Activated gamma-delta T cell treated with anti-CD3 and anti-CD28 coated beads, Interleukin-2, amount 50 U/mL, for 16 hours (primary cell): ENCODE measurements at places on chromosomes 2 and 18.

- no peak for DNase-seq
These were observed 20.8 kb downstream of the LHCGR start for GRCh38 chr2:48734576-48735303.

DNA sequence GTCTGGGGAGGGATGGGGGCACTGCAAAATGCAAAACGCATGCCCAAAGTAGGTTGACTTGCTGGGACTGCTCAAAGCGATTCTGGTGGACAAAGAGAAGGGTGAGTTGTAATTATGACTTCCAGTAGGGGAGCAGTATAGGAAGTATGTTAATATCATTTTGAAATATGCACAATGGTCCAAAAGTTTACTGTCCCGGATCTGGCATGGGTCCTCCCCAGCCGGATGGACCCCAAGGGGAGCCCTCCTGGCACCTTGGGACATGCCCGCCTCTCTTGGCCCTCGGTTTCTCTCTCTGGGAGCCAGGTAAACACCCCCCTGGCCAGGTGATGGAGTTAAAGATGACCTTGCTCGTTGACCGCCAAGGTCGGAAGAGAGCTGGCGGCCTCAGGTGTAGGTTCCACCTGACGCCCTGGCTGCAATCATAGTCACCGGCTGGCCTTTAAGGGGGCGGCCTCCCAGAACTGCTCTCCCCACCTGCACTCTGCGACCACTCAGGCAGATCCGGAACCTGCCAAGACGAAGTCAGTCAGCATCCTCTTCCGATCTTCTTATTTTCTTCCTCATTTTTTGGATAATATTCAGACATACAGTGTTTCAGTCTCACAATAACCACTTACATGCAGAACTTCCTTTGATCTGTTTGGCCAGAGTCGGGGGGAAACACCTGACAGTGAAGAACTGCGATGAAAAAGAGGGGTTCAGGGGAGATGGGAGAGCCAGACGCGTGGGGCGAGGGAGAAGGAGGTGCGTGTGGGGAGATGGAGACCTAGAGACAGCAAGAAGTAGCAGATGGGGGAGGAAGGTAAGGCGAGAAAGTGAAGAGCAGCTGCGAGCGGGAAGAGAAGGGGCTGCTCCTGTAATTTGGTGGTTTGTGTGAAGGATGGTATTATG is 148.3 kb downstream of the MEIS1 start:
- no peak for DNase-seq

DNA sequence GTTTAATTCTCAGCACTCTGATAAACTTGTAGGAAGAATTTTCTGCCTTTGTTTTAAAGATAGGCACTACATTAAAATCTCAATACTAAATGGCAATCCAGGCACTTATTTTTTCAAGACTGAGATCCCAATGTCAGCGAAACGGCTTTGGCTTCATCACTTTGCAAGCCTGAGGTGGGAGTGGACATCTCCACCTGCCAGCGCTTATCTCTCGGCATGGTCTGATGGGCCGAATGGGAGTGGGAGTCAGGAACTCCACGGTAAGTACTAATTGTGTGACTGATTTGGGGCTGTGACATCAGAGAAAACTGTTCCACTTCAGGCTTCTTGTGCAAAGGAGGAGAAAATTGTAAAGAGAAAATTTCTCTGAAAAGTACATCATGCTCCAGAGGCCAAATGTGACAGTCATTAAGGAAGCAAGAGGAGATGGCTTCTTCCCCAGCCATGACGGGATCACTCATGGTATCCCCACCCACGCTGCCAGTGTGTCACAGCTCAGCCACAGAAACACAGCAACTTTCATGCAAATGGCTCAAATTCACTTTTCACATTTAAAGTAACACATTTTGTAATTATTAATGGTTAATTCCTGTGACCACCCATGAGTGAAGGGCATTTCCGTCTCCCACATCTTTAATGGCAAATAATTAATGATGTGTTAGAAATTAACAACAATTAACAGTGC is 385.5 kb upstream of the HNRNPA3 start:
- no peak for DNase-seq

- DNase-seq = no peak
These were observed 35.8 kb downstream of the MARCHF7 start for GRCh38 chr2:159748089-159748488.

DNA sequence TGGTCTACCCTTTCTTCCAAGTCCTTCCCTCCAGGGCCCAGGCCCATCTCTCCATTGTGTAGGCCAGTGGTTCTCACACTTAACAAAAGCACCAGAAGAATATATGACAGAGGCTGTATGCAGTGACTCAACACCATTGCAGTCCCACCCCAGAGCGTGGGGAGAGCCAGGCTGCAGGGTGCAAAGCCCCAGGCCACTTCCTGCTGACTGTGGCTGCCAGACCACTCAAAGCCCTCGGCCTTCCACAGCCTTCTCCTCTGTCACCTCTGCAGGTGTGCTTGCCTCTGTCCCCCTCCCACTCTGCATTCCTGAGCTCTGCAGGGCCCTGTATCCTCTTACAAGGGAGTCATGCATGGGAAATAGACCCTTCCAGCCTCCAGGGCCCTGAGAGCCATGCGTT is 40.4 kb upstream of the ARHGEF4 start:
- DNase-seq = no peak

DNA sequence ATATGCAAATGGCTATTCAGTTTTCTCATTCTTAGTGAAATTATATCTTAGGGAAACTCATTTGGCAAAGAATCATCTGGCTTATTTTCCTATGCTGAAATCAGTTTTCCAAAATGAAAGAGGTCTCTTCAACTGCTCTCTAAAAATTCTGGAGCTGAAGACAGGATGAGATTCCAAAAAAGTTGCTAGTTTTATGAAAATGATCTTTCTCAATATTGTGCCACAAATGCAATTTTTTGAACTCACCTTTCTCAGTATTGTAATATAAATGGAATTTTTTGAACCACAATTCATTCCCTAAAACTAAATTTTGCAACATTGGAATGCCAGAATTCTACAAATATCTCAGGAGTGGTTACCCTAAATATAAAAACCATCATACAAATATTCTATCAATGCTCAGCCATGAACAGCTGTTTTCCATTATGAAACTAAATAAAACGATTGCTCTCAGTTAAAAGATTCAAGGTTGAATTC is 147.7 kb upstream of the PKDCC start:
- no peak for DNase-seq

DNA sequence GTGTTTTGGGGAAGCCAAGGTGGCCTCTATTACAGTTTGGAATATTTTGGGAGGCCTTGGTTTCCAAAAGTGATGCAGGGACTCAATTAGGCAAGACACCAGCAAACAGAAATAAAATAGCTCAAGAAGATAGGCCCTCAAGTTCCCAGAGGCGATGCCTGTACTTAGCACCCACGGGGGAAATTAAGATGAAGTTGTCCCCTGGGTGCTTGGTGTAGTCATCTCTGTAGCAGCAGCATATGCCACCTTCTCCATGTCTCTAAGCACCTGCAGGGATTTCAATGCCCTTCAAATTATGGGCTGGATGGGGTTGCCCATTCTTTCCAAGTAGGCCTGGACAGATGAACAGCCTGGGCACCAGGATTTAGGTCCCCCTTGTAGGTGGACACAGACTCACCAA is 185.0 kb downstream of the CTIF start:
- DNase-seq = no peak

GRCh38 chr2:173793709-173794565 is 171.2 kb downstream of the SP3 start:
- no peak for DNase-seq

DNA sequence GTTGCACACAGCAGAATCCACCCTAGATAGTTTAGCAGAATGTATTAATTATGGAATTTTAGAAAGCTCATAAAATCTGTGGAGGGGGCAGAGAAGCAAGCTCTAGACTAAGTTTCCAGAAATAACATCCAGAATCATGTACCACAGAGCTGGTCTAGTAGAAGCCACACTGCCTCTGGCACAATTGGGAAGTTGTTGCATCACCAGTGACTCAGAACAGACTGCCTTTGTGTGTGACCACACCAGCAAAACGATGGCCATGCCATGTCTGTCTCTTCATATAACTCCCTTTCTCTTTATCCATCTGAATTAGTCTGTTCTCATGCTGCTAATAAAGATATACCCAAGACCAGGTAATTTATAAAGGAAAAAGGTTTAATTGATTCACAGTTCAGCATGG is 158.9 kb downstream of the CCDC148 start:
- no peak for DNase-seq

GRCh38 chr18:79440316-79441110 is 44.8 kb downstream of the NFATC1 start:
- no peak for DNase-seq

DNA sequence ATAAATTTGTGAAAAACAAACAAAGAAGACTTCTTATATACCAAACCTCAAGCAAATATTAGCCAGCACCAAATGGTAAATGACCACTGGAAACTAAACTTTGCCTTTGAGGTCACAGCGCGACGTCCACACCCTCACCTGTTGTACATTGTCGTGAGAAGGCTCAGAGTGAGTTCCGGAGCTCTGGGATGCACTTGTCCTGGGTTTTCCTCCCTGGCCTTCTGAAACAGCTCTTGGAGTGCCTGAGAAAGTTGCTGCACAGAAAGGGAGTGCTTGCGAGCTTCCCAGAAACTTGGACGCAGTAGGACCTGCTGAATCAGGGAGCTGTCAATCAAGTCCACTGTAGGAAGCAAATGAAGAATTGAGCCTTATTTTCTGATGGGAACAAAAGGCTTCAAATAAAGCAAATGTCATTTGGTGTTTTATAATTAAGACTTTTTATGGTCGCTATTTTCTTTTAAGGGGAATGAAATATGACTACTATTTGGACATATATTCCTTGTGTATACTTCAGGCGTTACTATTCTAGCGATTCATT is 11.0 kb downstream of the DYTN start:
- no peak for DNase-seq

- no peak for DNase-seq
These were observed 86.3 kb downstream of the FSHR start for GRCh38 chr2:49067971-49068370.

DNA sequence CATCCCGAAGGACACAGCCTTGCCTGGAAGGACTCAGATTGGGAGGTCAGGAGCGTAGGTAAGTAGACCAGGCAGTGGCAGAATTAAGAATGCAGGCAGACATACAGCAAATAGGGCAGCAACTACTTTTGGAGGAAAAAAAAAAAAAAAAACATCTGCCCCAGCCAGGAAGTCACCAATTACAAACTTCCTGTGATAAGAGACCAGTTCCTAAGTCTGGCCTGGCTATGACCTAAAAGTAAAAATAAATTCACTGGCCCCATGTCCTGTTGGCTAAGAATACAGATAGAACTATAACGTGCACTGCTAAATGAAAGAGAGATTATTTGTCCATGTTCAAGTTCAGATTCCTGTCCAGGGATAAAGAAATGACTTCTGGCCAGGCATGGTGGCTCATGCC is 45.2 kb upstream of the NOSTRIN start:
- no peak for DNase-seq

GRCh38 chr18:58132595-58133261 is 88.7 kb downstream of the NEDD4L start:
- no peak for DNase-seq

DNA sequence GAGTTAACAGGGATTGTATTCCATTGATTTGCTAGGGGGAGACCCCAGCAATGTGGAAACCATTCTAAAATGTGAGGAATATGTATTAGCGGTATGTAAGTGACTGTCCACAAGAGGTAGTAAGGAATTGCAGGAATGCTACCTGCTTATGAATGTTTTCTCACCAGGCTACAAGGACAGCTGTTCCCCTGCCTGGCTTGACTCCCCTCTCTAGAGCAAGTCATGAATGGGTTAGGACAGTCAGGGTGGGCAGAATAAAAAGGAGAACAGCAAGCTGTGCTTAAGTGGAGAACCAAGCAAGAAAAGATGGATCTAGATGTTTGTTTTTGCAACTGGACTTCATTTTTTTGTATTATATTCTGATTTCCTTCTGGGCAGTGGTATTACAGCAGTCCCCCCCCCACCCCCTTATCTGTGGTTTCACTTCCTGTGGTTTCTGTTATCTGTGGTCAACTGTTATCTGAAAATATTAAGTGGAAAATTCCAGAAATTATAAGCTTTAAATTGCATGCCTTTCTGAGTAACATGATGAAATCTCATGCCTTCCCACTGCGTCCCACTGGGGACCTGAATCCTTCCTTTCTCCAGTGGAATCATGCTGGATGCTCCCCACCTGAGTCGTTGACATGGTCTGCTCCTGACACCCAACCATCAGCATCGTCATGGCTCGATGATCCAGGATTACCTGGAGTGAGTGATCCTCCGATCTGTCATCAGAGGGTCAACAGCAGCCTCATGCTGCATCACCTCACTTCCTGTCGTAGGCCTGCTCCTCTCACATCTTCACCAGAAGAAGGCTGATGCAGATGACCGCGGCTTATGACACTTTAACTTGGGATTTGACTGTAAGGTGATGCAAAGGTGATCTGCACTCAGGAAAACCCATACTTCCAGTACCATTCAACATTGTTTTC is 52.2 kb downstream of the VAPA start:
- no peak for DNase-seq
